D721Med (cell line): ENCODE measurements at places on chromosomes 13 and 19.

DNA sequence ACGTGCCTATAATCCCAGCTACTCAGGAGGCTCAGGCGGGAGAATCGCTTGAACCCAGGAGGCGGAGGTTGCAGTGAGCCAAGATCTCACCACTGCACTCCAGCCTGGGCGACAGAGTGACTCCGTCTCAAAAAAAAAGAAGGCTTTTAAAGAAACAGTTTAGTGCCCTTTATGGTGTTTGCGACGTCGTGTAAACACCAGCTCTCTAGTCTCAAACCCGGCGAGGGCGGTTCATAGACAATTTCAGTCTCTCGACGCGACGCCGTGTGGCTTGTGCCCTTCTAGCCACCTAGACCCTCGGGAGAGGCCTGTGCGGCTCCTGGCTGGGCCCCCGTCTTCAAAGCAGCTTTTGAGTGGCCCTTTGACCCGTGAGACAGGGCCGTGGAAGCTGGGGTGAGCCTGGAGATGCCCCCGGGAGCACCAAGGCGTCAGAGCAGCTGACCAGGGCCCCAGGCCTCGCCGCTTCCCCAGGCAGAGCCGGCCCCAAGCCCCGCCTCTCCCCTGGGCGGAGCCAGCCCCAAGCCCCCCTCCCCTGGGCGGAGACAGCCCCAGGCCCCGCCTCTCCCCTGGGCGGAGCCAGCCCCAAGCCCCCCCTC is 5.0 kb upstream of the MADCAM1 start:
- no peak for DNase-seq

DNA sequence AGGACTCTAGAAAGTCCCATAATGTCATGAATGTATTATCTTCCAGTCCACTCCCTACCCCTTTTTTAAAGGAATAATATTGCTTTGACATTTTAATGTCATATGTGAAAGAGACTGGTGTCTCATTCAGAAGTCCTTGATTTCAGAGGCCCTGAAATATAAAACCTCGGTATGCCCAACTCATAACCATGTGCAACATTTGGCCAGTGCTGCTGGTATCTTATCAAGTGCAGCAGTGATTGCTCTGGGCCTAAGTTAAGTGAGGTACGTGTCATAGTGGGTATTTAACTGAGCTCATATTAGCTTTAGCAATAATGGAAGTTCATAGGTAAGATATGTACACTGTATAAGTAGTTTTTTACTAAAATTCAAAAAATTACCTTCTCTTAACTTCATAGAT is 14.7 kb downstream of the TEX30 start:
- DNase-seq = no peak

- DNase-seq = no peak
Observed at GRCh38 chr19:5292453-5292821, 48.2 kb downstream of the PTPRS start.

DNA sequence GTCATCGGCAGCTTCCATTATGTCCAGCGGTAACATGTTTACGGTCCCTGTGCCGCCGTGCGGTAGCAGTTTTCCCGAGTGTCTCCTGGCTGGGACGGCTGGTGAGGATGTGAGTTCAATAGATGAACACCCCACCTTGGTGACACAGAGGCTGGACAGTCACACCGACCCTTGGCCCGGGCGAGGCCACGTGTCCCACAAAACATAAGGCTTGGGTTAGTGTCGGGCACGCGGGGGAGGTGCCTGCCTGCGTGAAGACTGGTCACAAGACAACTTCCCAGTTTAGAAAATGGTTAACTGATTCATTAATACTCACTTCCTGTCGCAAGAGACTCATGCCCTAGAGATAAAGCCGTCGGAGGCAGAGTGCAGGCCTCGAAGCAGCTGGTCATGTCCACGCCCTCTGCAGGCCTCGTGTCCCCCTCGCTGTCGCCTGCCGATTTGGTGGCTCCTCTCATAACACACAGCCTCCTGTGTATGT is 17.2 kb downstream of the RASA3 start:
- DNase-seq = no peak

- DNase-seq = no peak
Observed at GRCh38 chr19:13039211-13039789, 44.0 kb downstream of the NFIX start.

DNA sequence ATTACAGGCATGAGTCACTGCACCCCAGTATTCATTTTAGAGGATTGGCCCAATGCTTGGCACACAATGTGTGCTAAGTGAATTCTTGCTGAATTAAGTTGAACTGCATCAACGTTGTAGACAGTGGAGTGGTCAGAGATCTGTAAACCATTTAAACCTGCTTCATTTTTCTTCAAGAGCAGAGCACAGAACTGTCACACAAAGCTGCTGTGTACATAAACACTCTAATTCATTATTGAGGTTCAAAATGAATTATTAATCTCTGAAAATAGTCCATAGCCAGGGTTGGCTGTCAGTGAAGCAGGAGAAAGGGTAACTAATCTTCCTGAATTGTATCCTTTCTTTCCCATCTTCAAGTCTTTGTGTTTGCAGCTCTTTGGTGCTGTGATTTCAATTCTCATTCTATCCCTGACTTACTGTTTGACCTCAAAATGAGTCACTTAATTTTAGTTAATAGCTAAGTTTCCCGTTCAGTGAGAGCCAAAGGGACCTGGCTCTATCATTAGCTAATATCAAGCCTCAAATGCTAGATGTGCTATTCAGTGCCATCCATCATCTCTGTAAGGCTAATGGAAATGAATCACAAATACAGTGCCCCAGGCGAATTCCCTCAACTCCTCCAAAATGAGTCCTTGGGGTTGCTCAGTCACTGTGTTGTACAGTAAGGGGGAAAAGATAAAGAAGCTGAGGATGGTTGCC is 77.0 kb upstream of the TSC22D1 start:
- DNase-seq = no peak

- DNase-seq = no peak
Observed at GRCh38 chr13:43478902-43479301, 307.9 kb downstream of the ENOX1 start.

DNA sequence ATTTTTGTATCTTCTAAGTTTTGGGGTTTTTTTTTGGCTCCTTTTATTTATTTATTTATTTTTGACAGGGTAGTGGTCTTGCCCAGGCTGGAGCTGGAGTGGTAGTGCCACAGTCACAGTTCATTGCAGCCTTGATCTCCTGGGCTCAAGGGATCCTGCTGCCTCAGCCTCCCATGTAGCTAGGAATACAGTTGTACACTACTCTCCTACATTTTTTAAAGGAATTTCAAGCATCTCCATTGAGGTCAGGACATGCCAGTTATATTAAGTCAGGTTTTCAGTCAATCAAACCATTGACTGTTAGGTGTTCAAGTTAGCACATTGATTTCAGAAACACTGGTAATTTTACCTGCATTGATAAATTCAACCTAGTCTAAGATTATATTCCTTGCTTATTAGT is 480.5 kb upstream of the SPRY2 start:
- no peak for DNase-seq

DNA sequence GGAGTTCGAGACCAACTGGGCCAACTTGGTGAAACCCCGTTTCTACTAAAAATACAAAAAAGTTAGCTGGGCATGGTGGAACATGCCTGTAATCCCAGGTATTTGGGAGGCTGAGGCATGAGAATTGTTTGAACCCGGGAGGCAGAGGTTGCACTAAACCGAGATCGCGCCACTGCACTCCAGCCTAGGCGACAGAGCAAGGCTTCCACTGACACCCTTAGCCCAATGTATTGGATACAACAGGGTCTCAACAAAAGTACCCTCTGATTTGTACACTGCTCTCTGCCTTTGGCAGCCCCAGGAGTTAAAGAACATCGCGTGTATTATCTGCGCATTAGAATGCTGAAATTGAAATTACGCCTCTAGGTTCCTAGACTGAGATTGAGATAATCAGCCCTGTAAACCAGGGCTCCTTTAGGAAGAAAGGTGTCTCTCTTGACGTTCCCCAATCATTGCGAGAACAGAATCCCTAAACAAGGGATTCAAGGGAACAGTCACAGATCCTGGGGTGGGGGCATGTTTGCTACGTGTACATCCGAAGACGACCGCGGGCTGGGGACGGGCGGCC is 21.9 kb downstream of the IPO5 start:
- no peak for DNase-seq

- no peak for DNase-seq
Observed at GRCh38 chr13:95204231-95204765, 97.0 kb downstream of the ABCC4 start.

DNA sequence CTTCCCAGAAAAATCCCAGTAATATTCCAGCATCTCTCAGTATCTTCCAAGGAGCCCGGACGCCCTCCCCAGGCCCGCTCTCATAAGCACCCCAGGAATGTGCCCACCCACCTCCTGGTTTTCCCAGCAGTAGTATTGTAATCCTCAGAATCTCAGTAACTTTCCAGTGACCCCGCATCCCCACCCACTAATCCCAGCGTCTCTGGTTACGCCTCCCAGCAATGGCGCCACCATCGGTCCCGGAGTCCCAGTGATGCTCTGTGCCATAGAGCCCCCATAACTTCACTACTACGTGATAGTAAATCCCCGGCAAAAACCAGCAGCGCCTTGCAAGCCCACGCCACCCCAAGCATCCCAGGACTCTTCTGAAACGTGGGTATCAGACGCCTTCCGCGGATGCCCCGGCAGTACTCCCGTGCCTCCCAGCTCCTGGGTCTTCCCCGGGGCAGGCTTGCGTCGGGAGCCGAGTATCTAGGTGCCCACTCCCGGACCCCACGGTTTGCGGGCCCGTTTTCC is 928 bp upstream of the PNPLA6 start:
- DNase-seq = no peak

GRCh38 chr19:15010501-15011300 is 31.0 kb upstream of the SLC1A6 start:
- DNase-seq = no peak

- DNase-seq = no peak
Observed at GRCh38 chr19:39183104-39183503, 13.7 kb upstream of the NCCRP1 start.

GRCh38 chr19:44984005-44984404 is 17.3 kb upstream of the RELB start:
- DNase-seq = no peak

- no peak for DNase-seq
Observed at GRCh38 chr13:113933901-113934300, 40.0 kb downstream of the C13orf46 start.

DNA sequence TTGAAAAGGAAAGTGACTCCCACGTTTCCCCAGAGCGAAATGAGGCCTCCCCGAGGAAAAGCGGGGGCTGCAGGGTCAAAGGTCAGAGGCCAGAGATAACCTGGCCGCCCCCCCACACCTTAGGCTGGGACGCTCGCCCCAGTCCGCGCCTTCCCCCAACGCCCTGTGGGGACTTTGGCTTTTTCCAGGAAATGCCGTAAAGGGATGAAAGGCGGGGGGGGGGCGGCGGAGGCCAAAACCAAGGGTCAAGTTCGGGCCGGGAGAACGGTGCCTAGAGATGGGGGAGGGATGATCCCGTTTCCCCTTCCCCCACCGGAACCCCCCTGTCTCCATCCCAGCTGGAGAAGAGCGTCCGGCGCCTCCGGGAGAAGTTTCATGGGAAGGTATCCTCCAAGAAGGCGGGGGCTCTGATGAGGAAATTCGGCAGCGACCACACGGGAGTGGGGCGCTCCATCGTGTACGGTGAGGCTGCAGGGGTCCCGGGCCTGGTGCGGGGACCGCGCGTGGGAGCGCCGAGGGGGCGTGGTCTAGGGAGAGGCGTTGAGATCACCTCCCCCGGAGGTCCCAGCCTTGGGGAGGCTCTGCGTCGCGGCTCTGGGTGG is 575 bp downstream of the SHFL start:
- no peak for DNase-seq

DNA sequence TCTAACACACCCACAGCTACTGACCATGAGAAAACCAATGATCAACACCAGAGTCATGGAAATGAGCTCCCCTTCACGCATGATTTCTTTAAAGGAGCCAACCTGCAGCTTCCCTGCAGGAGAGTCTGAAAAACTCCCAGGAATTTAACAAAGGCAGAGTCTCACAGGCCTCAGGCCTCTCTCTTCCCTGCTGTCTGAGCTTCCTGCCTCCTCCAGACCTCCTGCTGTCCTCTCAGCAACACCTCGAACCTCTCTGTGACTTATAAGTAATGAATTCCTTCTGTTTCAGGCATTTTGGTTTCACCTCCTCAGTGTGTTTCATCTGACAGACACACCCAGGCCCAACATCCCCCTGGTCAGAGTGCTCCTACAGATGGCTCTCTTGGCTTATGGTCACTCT is 1044.4 kb downstream of the UQCRFS1 start:
- no peak for DNase-seq

DNA sequence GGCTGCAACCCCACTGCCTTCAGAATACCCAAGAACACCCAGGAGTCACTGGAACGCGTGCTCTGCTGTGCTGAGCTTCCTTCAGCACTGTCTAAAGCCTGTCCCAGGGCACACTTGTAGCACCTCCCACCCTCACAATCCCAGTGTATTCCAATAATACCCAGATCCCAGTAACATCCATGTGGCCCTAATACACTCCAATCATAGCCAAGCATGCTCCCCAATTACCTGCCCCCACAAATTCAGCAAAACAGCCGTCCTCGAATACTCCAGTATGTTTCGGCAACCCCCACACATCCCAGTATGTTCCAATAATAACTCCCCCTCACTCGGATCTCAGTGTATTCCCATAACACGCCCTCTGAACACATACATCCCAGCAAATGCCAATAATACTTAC is 29.2 kb downstream of the SHANK1 start:
- DNase-seq = no peak

DNA sequence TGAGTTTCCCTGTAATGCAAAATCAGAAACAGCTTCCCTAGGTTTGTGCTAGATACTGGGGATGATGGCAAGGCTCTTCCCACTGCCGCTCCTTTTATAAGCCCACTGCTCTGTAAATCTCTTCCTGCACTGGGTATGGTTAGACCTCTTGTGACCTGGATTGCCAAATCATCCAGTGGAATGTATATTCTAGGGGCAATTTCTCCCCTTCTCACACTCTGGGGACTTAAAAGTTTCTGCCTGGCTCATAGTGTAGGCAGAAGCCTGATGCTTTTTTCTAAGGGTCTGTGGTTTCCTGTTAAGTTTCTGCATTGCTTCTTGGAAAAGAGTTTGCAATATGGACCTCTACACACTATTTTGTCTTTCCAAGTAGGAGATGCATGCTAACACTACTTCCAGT is 1582.0 kb upstream of the PCDH20 start:
- DNase-seq = no peak

- DNase-seq = no peak
Observed at GRCh38 chr19:391726-392374, 17.1 kb downstream of the C2CD4C start.

DNA sequence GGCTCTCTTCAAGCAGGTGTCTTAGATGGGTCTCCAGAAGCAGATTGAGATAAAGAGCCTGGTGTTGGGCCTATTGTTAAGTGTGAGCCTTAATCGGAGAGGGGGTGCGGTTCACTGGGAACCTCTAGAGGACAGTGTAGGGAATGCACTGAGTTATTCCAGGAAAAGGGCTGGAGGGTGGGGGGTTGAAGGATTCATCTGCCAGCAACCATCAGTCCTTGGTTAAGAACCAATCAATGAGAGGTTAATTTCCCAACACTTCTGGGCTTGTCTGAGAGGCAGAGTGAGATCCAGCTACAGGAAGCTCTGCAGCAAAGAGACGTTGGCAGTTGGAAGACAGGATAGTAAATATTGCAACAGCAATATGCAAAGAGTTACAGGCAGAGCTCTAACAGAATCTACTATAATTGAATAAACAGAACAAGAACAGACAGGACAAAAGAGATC is 28.7 kb downstream of the CYP4F2 start:
- no peak for DNase-seq

GRCh38 chr19:3159565-3159964 is 19.0 kb upstream of the S1PR4 start:
- DNase-seq = no peak
